ENCODE measurements at places on chromosomes 3 and 15. TPM values are rescaled to one million over a fixed set of nuclear protein-coding genes. Genes with fewer than 3 reads are reported as not detected.

GRCh38 chr3:71258116-71258515 lies 325.4 kb downstream of the FOXP1 start:
- DNase-seq = no peak

- DNase-seq = no peak
Observed at GRCh38 chr3:125292015-125292414, 79.5 kb upstream of the SLC12A8 start.

GRCh38 chr15:71341811-71342550 lies 226.7 kb downstream of the THSD4 start:
- DNase-seq = no peak

The ABHD2 gene
- 15.0 TPM for polyA plus RNA-seq

The GRK7 gene
- polyA plus RNA-seq = not detected

The ADAMTS17 gene
- 0.20 TPM for polyA plus RNA-seq

Data from naive thymus-derived CD8-positive, alpha-beta T cell (primary cell).